ENCODE measurements at places on chromosomes 13 and 19.

- no peak for DNase-seq
These were observed 196.0 kb downstream of the KLF5 start for GRCh38 chr13:73254827-73255226.

GRCh38 chr13:111123221-111123620, 8.1 kb downstream of the ARHGEF7 start:
- no peak for DNase-seq

DNA sequence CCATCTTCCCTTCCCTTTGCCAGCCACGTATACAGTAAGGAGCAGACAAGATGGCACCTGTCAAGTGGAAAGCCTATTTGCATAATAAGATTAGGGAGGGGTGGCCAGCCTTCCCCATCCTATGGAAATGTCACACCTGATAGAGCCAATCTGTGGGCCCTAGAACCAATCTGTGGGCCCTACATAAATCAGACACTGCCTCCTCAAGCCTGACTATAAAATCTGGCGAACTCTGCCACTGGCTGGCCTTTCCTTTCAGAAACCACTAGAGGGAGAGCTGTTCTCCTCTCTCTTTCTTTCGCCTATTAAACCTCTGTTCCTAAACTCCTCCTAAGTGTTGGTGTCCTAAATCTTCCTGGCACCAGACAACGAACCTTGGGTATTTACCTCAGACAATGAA, 231.5 kb upstream of the KLHL1 start:
- DNase-seq = no peak

GRCh38 chr13:94784066-94784465, 71.7 kb upstream of the SOX21 start:
- no peak for DNase-seq

DNA sequence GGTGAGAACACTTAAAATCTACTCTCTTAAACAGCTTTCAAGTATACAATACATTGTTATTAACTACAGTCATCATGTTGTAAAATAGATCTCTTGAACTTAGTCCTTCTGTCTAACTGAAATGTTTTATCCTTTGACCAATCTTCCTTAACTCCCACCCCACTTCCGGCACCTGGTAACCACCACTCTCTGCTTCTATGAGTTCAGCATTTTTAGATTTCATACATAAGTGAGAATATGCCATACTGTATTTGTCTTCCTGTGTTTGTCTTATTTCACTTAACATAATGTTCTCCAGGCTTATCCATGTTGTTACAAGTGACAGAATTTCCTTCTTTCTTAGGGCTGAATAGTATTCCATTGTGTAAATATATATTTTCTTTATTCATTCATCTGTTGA, 144.1 kb upstream of the TRPC4 start:
- DNase-seq = no peak

DNA sequence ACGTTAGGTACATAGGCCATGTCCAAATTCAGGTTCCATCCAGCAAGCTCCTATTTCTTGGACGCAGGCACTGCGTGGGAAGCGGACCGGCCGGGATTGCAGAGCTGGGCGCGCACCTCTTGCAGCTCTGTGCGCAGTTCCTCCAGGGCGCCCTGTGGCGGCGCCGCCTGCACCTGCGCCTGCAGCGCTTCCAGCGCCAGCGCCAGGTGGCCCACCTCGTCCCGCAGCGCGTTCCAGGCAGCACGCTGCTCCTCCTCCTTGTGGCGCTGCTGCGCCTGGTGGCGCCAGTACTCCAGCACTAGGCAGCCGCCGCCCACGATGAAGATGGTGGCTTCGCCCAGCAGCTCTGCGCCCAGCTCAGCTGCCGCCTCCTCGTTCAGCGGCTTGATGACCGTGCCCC, 31.1 kb downstream of the OPA3 start:
- DNase-seq = no peak

DNA sequence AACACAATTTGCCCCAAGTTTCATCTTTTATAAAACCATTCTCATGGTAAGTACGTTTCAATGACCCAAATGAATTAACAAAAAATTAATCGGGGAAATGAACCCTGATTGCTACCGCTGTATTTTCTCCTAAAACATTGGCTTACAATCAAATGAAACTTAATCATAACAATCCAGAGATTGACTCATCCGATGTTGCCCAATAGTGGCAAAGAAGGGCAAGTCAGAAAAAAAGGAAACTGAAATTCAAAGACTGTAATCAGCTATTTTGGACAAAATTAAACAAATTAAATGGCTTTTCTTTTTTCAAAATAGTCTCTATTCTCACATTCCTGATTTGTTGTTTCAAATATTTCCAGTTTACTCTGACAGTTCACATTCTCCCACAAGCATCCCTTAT, 3.9 kb upstream of the ACOD1 start:
- DNase-seq = no peak

DNA sequence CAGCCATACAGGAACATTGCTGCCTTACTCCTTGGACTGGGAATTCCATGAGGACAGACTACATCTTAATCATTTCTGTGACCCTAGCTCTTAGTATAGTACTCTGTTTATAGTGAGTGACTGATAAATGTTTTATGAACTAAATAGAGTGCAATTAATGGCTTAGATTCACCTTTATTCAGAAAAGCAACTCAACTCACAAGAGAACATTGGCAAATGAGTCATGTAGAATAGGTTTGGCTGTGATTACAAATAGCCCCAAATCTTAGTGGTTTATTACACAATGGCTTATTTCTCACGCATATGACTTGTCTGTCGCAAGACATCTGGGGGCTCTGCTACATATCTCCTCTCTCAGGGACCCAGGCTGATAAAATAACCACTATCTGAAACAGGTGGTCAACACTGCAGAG, 121.6 kb upstream of the KL start:
- no peak for DNase-seq

DNA sequence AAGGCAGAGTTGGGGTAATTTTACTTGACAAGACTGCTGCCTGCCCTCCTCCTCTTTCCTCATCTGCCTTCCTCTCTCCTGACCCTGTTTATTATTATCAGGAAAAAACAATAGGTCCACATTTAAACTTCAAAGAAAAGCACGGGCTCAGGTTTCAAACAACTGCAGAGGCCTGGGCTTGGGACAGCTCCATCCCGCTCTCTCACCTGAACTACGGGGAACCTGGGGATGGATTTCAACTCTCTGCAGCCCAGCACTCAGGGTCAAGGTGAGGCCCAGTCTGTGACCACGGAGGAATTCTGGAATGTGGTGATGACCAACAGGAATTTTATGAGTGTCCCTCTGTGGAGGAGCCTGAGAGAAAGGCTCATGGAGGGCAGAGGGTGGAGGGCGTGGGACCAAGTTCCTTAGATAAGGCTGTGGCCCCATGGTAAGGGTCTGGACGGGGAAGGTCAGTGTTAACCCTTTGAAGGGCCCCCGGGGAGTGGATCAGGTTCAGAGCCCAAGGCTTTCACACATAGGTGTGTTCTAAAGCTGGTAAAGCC, 220.8 kb upstream of the MAB21L1 start:
- no peak for DNase-seq

DNA sequence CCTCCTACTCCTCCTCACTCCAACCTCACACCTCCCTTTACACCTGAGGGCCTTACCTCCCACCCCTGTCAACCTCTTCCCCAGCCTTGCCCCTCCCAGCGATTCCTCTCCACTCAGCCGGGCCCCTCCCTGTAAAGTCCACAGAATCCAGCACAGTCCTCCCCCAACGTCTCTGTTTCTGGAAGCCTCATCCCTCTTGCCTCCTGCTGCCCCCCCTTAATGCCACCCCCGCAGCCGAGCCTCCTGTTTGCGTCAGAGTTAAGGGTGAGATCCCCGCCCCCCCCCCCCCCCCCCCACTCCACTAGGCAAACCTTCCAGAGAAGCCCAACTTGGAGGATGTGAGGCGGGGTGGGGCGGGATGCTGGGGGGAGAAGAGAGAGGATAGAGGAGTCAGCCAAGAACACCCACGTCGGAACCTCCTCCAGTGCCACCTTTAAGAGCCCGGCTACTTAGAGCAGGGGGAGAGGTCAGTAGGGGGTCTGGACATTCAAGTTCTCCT, 2.1 kb downstream of the UNC13A start:
- DNase-seq = no peak

DNA sequence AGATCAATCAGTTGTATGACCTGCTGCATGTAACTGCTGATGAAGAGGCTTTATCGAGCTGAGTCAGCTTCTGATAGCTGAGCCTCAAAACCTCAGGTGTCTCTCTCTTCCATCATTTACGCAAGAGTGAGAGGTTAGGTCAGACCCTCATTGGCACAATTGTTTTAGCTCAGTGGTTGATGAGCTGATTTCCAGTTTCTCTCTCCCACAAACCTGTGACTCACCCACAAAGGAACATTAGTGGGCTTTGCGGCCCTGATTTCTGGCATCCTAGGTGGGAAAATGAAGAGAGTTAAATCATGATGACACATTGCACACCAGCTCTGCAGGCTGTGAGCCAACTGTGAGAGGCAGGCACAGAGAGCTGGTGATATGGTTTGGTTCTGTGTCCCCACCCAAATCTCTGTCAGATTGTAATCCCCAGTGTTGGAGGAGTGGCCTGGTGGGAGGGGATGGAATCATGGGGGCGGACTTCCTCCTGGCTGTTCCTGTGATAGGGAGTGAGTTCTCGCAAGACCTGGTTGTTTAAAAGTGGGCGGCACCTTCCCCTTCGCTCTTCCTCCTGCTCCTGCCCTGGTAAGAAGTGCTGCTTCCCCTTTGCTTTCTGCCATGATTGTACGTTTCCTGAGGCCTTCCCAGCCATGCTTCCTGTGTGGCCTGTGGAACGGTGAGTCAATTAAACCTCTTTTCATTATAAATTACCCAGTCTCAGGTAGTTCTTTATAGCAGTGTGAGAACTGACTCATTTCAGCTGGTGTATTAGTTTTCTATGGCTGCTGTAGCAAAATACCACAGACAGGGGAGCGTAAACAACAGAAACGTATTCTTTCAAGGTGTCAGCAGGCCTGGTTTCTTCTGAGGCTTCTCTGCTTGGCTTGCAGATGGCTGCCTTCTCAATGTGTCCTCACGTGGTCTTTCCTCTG, 33.5 kb upstream of the TMTC4 start:
- DNase-seq = no peak

DNA sequence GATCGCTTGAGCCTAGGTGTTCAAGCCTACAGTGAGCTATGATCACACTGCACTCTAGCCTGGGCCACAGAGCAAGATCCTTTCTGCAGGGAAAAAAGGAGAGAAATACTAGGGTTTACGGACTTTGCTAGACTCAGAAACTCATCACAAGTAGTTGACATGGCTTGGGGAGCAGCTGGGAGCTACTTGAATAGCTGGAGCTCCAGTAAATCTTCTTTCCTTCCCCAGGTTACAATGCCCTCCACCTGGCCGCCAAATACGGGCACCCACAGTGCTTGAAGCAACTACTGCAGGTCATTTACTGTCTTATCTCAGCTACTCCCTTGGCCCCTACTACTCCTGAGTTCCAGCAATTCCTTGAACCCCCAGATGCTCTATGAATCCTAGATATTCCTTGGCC, 19.3 kb downstream of the ANKRD24 start:
- no peak for DNase-seq

DNA sequence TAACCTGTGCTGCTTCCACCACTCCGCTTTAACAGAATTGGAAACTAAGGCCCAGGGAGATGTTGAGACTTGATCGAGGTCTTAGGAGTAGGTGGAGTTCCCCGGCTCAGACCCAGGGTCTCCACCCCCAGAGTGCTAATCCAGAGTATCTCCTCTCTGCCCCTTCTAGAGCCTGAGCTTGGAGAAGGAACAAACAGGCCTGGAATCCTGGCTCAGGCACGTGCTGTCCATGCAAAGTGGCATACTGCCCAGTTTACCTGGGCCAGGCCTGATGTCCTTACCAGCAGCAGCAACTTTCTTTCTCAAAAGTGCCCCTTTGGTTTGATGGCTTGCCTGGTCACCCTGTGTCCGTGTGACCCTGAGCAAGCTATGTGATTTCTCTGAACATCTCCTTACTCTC, 3.7 kb downstream of the SYNGR4 start:
- DNase-seq = no peak

DNA sequence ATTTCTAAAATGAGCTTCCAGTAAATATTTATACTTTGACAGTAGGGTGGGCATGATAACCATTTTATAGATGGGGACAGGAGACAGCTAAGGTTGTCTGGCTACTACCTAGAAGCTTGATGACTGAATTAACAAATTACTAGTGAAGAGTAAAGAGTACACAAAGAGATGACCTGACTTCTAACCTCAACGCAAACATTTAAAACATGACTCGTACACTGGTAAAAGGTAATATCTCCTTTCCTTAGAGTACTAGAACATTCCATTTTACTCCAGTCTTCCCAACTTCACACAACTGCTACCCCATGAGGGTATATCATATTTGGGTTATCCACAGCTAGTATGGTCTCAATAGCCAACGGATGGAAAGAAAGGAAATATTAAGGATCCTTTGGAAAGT, 258.9 kb downstream of the FOXO1 start:
- DNase-seq = no peak

DNA sequence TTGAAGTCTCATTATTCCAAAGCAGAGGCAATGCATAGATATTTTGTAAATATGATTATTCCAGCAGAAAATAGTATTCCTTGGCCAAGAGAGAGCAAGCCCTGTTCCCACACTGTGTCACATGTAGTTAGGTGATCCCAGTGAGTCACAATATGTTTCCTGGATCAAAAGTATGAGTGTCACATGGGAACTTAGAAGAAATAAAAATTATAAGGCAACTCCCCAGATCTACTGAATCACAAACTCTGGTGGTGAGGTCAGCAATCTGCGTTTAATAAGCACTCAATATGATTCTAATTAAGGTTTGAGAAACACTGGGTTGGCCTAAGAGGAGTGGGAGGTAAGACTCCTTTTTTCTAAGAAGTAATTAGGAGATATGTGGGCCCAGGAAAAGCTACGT, 1504.5 kb upstream of the PCDH20 start:
- no peak for DNase-seq

GRCh38 chr13:61414686-61415057, 977 bp downstream of the PCDH20 start:
- no peak for DNase-seq

DNA sequence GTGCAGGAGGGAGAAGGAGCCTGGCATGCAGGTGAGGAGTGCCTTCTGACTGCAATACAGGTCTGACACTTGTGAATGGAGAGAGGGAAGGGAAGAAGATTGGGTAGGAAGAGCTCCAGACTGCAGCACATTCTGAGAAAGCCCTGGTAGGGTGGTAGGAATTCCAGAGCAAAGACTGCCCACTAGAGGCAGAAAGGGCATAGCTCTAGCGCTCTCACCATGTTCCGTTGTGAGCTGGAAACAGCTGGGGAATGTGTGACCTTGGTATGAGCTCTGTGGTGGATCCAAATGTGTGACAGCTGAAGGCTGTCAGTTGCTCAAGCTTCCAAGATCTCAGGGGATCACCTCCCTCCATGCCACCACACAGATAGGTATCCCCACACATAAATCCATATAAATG, 2.9 kb upstream of the MTUS2 start:
- DNase-seq = no peak

GRCh38 chr19:42010245-42011126, 16.5 kb upstream of the ATP1A3 start:
- DNase-seq = no peak
